CD4-positive, alpha-beta T cell treated with Interleukin-10 for 1 hour (primary cell): ENCODE measurements at places on chromosomes 7 and 10.

DNA sequence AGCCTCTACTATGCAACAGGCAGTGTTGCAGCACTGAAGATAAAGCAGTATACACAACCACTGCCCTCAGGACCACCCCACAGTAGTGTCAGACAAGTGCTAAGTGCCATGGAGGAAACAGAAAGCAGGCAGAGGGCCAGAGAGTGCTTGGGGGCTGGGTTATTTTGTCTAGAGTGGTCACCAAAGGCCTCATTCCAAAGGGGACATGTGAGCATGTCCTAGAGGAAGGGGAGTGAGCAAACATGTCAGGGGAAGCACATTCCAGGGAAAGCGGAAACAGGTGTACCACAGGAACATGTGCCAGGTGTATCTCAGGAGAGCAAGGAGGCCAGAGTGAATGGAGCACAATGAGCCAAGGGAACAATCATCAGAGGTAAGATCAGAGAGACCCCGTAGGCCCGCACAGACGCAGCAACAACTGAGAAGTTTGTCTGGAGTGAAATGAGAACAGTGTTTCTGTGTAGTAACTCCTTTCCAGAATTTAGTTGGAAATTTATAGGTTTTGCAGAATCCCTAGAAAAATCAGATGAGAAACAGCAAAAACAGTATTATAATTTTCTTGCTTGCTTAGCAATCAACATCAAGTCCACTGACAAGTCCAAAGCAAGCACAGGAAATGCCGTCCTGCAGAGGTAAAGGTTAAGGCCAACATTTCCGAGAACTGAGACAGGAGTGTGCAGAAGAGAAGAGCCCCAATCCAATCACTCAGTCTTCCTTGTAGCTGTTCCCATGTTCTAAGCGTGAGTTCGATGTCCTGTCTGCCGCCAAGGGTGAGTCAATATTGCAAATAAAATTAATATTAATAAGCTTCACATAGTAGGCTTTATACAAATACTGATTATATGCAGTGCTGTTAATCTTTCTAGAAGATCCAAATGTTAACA is 67.3 kb downstream of the SGMS1 start:
- DNase-seq = no peak

DNA sequence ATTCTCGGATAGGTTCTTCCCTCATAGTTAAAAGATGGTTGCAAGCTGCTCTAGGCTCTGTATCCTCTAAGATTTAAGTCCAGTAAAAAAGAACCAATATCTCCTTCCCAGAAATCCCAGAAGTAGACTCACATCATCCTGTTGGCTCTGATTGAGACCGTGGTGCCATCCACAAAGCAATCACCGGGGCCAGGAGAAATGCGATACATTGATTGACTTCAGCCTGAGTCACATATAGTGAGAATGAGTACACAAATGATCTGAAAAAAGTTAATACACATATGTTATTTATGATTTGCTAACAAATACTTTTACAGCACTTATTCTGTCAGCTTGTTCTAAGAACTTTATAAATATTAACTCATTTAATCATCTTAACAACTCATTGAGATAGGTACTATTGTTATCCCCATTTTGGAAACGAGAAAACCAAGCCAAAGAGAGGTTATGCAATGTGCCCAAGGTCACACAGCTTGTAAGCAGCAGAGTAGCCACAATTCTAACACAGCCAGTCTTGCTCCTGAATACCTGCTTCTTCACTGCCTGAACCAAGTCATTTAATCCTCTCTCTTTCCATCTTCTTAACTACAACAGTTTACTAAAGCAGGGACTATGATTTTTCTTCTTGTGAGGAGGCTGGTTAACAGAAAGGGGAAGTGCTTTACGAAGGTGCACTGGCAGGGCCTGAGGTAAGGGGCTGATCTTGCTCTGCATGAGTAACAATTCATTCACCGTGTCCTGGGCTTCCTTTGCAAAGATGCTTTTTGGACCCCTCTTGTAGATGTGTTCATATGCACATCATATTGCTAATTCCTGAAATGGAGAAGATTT is 177.0 kb downstream of the REEP3 start:
- no peak for DNase-seq

DNA sequence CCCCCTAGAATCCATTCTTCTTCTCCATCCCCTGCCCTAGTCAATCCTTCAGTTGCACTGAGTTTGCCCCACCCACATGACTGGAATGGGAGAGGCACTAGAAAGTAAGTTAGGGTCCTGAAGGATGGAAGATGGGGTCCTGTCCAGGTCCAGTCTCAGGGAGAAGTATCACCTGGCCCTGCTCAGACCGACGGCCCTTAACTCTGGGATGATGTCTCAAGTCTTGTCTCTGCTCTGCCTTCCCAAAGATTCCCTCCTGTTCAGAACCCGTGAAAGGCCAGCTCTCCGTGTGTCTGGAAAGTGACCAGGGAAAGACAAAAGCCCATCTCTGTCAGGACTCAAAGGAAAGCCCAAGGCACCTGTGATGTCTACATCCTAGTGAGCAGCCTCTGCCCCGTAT is 88.8 kb downstream of the OAT start:
- DNase-seq = no peak

DNA sequence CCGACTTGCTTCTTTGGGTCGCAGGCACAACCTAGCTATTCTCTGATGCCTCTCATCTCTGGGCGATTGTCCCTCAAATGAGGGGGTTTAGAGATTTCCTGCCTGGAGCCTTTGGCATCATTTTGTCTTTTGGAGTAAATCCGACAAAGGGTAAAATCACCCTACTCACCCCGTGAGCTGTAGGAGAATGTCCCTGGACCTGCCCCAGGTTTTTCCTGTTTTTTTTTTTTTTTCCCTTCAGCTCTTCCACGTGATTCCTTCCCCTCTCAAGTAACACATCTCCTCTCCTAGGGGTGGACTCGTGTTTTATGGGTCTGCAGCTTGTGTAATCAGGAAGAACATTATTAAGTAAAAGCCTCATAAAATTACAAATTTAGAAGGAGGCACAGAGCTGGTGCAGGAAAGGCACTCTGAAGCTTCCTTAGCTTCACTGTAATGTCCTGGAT is 128.4 kb upstream of the ZNF746 start:
- no peak for DNase-seq

DNA sequence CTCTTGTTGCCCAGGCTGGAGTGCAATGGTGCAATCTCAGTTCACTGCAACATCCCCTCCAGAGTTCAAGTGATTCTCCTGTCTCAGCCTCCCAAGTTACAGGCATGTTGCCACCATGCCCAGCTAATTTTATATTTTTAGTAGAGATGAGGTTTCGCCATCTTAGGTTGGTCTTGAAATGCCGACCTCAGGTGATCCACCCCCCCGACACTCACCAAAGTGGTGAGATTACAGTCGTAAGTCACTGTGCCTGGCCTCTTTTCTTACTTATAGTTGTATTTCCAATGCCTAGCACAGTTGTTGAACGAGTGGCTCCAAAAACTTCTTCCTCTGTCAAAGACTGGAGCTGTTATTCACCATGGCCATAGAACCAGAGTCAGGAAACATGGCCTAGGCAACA is 6.7 kb downstream of the RNF216 start:
- no peak for DNase-seq

DNA sequence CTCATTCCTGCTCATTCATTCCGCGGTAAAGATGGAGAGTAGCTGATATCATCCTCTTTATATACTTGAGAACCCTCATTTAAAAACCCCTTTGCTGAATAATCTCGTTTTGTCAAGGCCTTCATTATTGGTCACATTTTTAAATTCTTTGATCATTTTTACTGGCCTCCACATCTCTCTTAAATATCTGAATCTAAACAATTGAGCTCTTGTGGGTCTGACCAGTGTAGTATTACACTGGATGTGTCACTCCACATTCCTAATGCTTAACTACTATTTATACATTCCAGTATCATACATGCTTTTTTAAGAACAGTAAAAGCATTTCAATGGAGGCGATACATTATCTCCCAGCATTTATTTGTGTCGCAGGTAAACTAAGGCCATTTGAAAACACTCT is 12.6 kb upstream of the PRPS1L1 start:
- DNase-seq = no peak

DNA sequence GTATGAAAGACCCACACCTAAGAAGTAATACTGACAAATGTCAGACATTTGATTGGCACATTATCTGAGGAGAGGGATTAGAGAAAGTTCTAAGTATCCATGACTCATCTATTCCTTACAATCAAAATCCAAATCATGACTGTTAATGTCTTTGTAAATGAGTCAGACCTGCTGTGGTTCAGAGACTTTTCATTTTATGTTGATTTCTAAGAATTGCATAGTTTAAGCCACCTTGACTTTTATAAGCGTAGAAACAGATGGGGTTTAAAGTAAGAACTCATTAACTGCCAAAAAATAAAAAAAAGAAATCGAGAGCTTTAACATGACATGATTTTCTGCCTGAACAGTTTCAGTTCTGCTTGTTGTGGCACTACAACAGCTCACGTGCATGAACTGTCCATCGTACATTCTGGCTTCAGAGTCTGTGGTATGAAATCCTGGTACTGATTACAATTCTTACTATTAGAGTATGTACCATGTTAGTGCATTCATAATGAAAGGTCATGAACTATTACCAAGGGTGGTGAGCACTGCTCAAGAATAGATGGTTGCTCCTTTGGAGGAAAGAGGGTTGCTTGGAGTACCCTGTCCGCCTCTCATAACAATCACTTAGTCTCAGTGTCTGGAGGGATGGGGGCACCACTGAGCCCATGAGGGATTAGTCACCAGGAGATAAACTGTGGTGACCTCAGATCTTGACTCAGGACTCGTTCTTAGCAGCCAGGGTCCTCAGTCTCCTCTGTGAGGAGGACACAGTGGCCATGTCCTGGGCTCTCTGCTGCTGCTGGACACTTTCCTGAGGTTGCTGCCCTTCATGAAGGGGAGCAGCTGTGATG is 42.2 kb downstream of the ACSM6 start:
- DNase-seq = no peak

- no peak for DNase-seq
These were observed 8.6 kb upstream of the MNX1 start for GRCh38 chr7:157018997-157019608.

DNA sequence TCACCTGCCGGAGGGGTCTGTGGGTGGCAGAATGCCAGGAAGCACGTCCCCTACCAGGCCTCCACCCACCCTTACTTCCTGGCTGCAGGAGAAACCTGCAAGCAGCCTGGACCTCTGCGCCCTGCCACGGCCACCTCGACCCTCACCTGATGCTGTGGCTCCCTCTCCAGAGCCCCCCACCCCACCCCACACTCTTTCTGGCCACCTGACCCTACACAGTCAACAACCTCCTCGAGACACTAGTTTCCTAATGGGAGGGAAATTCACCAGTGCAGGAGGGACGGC is 91.3 kb downstream of the PRKAG2 start:
- no peak for DNase-seq

DNA sequence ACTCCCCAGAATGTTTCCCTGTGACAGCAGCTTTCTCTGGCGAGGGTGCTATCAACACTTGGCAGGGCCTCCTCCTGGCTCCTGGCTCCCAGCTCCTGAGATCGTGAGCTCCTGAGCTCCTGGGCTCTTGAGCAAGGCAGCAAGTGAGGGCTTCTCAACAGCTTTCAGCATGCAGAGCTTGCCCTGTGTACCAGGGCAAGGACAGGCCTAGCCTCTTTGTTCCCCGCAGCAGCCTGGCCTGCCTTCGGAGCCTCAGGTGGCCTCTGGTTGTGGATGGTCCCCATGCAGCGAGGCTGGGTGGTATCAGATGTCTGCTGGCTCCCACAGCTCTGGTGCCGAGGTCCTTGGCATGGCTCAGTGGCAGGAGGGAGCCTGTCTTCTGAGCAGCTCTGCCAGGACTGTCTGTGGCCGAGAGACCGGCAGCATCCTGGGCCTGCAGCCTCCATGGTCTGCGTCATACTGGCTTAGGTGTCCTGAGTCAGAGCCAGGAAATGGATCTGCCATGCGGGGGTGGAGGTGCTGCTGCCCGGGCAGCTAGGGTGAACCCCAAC is 44.2 kb downstream of the ZMIZ1 start:
- no peak for DNase-seq

- DNase-seq = no peak
These were observed 30.3 kb upstream of the GRB10 start for GRCh38 chr7:50812841-50813475.

DNA sequence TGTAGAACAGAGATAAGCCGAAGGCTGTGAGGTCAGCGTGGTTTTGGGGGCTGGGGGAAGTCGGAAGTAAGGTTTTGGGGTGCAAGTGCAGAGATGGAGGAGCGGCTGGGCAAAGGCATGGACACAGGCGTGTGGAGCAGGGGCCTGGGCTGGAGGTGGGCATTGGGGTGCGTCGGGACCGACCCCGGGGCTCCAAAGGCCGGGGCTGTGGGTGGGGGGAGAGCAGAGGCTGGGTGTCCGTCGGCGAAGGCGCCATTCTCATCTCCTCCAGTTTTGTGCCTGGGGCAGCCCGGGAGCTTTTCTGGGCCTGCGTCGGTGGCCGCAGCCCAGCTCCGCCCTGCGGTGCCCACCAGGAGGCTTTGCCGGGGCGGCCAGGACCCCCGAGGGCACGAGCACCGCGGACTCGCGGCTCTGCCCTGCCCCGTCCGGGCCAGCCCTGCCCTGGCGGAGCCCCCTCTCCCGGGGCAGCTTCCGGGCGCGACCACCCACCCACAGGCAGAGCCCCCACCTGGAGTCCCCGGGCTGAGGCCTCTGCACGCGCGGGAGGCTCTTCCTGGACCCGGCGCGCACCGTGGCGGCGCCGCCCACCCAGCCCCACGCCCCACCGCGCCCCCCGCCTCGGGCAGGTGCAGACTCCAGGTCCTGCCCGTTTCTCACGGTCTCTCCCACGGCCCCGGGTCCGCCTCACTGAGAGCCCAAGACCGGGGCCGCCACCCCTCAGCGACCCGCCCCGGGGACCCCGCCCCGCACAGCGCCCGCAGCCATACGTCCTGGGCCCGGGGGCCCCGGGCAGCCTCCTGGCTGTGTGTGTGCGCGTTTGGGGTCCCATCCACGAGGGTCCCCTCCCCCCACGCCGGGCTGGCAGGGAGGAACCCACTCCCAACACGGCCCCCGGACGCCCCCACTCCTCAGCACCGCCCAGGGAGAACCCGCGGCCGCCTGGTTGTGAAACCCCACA is 7.7 kb upstream of the SCART1 start:
- DNase-seq = no peak

GRCh38 chr10:122144199-122144598 is 126.9 kb upstream of the BTBD16 start:
- no peak for DNase-seq

DNA sequence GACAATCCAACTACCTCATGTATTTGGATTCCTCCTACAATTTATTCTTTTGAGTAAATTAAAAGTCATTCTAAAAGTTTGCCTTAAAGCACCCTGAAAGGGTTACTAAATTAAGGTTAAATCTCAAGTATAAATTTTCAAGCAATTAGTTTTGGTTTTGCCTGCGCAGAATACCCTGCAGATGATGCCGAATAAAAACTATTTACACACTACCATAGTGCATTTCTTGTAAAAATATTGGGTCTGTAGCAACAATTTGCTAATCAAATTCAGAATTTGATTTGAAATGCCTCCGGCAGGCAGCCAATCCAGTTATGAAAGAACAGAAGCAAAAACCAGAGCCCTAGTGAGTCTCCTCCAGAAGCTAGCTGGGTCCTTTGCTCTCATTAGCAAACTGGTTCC is 122.2 kb downstream of the TWIST1 start:
- no peak for DNase-seq
